ENCODE measurements at places on chromosomes 7 and 10.
A peak's percentile ranks its signal among the peaks of the same experiment; 100 is the strongest.

GRCh38 chr7:56115852-56116538 lies at the start of gene NUPR2:
TSS of gene NUPR2 (minus strand) at chr7:56116417. CDS start at chr7:56116314, 103 bp downstream.
- DNase-seq: no peak

- DNase-seq: no peak
Observed at GRCh38 chr7:33444511-33444910, 315.1 kb downstream of the BBS9 start.

- DNase-seq: no peak
Observed at GRCh38 chr7:20741801-20742200, 44.9 kb downstream of the SP8 start.

DNA sequence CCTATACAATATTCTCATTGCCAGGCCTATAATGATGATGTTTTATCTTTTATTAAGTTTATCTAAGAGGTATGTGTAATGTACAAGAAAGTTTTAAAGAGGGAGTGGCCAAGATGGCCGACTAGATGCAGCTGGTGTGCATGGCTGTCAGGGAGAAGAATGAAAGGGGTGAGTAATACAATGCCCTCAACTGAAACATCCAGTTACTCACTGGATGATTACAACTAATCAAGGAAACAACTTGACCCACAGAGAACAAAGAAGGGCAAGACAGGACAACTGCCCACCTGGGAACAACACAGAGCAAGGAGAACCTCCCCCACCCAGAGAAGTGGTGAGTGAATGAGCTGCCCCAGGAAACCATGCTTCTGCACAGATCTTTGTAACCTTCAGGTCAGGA lies 880.0 kb upstream of the LRRTM3 start:
- DNase-seq: no peak

GRCh38 chr7:145183069-145183468 lies 347.2 kb upstream of the TPK1 start:
- DNase-seq: no peak

GRCh38 chr10:79601939-79602338 lies 8.8 kb upstream of the SFTPA1 start:
- DNase-seq: no peak

- no peak for DNase-seq
Observed at GRCh38 chr7:87216701-87217508, 2.6 kb downstream of the TMEM243 start.

DNA sequence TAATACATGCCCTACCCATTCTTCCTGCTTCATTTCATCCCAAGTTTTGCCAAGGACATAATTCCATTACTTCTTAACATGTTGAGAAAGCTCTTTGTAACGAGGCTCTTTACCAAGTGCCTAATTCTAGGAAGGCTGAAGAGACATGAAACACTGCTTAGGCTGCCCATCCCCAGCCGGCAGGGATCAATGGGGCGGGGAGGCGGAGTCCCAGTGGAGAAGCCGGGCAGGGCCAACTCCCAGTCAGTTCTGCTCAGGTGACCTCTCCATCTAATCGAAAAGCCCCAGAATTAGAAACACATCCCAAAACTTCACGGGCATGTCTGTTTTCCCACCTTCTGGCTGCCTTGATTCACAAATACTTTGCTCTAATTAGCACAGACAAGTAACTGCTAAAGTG lies 89.5 kb upstream of the LYZL1 start:
- no peak for DNase-seq

DNA sequence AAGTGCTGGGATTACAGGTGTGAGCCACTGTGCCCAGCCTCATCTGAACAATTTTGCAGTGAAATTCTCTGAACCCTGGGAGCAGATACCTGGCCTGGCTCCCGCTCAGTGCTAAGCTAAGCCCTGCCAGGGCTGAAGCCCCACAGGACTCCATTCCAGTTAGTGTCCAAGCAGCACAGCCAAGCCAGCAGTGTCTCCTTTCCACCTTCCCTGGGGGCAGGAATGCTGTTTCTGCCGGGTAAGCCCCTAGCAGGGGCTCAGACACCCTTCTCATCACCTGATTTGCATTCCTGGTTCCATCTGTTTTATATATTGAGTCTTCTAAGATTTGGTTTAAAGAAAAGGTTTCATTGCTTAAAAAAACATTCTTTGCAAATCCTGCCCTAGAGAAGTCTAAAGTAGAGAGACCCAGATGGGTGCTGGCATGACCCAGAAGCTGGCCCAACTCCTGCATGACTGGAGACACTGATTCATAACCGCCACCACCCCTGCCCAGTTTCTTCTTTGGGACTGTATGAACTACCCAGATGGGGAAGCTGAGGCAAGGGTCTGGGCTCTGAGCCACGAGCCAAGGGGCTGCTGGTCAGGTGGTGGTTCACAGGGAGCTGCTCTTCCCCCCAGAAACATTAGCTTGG lies 14.0 kb downstream of the SLC13A4 start:
- DNase-seq: no peak

- DNase-seq: no peak
Observed at GRCh38 chr7:28674359-28674782, 262.1 kb downstream of the CREB5 start.

- no peak for DNase-seq
Observed at GRCh38 chr10:116926426-116926825, 77.1 kb downstream of the ENO4 start.

- no peak for DNase-seq
Observed at GRCh38 chr7:18583305-18583704, 87.8 kb downstream of the HDAC9 start.

DNA sequence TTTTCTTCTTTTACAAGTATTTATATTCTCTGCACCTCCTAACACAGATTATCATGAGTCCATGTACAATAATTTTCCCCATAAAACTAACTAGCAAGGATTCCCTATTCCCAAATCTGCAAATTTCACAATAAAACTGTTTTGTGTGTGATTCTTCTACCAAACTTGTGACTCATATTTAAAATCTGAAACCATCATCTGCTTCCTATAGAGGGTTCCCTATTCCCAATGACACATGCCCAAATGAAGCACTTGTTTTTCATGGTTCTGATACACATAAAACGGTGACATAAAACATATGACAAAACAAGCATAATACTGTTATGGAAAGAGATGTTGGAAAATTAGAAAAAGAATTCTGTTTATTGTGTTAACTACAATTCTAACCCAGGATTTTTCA lies 657.6 kb downstream of the PARD3 start:
- no peak for DNase-seq

- DNase-seq: no peak
Observed at GRCh38 chr7:55472928-55473725, 99.2 kb downstream of the VOPP1 start.

DNA sequence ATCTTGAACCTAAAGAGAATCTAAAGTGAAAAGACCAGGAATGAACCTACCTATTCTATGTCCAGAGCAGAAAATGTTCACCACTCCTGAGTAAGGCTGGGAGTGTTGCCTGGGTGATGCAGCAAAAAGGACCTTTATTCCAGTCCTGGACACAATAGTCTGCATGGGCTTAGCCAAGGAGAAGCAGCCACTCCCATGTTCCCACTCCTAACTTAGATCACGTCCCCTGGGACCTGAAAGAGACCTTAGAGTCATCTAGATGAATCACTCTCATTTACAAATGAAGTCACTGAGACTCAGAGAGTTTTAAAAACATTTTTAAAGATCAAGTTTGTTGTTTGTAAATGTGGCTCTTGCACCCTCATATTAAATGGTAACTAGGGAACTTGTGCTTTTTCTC lies 763.4 kb downstream of the KCNMA1 start:
- DNase-seq: no peak

- DNase-seq: no peak
Observed at GRCh38 chr10:120145107-120145506, 252.6 kb downstream of the SEC23IP start.

- no peak for DNase-seq
Observed at GRCh38 chr7:130180571-130181262, 24.5 kb downstream of the TMEM209 start.

DNA sequence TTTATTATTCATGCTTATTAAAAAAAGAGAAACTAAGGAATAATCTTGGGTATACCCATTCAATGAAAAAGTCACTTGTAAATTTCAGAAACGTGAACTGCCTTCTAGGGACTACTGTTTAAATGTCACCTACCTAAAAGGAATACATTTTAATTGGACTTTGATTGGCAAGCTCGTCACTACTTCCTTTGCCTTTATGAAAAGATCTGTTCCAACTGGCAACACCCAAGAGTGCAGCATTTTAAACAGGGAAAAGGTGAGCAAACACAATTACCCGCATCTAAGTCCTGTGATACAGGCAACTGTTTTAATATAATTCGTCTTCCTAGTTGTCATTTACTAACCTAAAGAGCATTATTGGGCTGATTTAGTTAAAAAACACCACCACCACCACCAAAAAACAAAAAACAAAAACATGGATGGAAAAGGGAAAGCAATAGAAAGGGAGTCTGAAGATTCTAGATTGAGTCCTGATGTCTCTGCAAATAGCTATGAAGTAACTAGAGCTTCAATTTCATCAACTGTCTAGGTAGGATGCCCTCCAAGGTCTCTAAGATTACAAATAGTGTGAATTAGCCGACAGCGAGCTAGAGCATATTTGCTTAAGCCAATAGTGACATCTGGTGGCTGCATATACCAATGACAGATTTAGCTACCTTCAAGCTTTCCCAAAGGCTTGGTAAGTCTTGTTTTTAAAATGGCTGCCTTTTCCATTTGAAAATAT lies 33.8 kb upstream of the ICA1 start:
- peak; percentile 5 for DNase-seq

- DNase-seq: no peak
Observed at GRCh38 chr10:129962872-129963640, 1.0 kb downstream of the EBF3 start.

- DNase-seq: no peak
Observed at GRCh38 chr7:157557263-157557662, 220.5 kb downstream of the DNAJB6 start.

DNA sequence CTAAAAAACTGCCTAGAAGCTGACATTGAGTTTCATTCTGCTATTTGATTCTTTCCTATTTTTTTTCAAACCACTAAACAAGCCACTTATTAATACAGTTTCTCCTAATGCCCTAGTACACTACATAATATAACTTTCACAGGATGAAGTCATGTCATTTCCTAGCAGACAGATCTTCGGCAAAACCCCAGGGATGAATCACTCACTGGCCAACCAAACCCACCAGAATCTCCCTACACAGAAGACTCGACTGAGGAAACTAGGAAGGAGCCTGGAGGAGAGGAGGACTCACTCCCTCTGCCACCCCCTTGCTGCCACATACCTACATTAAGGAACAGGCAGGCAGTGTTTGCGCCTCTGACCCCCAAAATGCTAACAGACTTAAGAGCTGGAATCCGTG lies 33.4 kb downstream of the XPNPEP1 start:
- DNase-seq: no peak

DNA sequence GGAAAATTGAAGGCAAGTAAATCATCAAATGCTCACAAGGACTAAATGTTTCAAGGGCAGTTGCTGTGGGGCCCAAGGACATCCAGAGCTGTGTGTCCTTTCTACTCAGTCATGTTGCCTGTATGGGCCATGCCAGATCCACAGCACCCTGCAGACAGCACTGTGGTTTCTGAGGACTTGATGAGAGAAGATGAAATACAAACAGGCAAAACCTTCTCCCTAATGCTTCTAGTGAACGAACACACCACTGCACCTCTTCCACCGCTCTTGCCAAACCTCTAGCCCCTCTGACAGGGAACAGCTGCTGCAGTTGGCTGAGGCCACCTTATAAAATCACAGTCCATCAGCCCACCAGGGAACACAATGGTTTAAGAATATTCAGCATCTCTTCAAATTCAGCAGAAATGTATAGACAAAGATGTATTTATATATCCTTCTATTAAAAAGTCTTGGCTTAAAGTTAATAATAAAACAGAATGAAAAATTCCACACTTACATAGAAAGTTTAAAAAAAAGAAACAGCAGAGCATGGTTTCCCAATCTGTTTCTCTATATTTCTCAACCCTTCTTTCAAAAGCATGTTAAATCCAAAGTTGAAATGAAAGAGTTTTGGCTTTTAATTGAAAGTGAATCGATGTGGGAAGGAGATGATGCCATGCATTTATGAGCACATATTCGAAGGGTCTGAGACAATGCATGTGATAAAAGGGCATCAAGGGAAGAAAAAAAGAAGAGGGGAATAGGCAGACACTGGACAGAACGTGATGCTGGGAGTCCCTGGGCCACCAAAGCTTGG lies 14.0 kb downstream of the CYP3A7 start:
- DNase-seq: no peak

GRCh38 chr7:6636741-6637543 lies at the start of gene ZNF316:
TSS of gene ZNF316 (plus strand) at chr7:6637318. CDS start at chr7:6642410, 5,092 bp downstream.
- DNase-seq: peak; percentile 31

GRCh38 chr7:89943525-89944050 lies 210.7 kb upstream of the STEAP1 start:
- DNase-seq: no peak

GRCh38 chr7:125074141-125074540 lies 144.5 kb upstream of the POT1 start:
- DNase-seq: no peak

DNA sequence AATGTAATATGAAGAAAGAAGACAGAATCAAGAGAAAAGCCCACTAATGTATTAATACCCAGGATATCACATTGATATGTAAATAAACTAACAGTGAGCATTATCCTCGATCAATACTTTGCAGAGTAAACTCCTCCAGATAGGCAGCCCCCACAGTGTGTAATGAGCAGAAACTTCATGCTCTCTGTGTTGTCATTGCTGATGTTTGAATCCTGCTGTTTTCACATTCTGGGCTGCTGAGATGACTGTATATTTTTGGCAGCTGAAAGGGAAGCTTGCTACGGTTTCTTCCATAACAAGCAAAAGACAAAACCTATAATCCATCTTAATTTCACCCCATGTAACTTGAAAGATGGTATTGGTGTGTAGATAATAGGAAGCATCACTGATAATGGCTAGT lies 15.3 kb upstream of the THSD7A start:
- DNase-seq: no peak

GRCh38 chr10:131495224-131495623 lies 183.7 kb upstream of the TCERG1L start:
- no peak for DNase-seq

Measured in C1 segment of cervical spinal cord (tissue), 14 donors.